ENCODE measurements at places on chromosomes 1 and 21.

DNA sequence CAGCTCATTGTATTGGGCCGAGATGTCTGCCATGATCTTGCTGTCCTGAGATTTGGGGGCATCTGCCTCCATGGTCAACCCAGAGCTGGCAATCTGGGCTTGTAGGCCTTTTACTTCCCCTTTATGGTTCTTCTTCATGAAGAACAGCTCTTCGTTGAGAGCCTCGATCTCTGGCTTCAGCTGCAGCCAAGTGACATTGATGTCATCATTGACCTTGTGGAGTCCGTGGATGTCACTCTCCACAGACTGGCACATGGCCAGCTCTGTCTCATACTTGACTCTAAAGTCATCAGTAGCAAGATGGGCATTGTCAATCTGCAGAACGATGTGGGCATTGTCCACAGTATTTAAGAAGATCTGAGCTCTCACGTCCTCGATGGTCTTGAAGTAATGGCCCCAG lies 29.2 kb downstream of the RAP1A start:
- no peak for DNase-seq

- DNase-seq: no peak
Measured at GRCh38 chr1:107669996-107670395, 295.0 kb downstream of the VAV3 start.

GRCh38 chr1:200040481-200041138 lies 13.1 kb downstream of the NR5A2 start:
- DNase-seq: no peak

- DNase-seq: no peak
Measured at GRCh38 chr1:62093261-62093660, 101.4 kb upstream of the L1TD1 start.

DNA sequence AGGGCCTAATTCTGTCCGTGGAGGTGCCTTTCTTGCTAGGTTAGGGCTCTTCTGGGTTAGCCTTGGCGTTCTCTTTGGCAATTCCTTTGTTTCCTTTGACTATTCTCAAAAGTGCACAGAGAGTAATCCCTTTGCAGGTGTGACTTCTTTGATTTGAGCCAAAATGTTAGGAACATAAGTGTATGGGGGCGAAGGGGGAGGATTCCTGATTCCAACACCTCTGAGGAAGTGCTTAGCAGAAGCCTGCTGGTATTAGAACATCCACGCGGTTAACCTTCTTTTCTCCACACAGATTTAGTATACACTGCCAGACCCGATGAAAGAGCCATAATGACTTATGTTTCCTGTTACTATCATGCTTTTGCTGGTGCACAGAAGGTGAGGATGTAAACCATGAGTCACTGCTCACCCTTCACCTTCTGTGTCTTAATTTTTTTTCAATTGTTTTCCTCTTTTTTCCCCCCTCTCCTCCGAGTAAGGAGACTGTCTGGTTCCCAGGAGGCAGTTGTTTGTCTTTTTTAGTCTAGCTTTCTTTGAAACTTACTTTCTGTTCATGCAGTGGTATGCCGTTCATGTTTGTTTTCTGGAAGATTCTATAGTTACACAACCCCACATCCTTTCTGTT lies 48.0 kb downstream of the ACTN2 start:
- no peak for DNase-seq

- DNase-seq: no peak
Measured at GRCh38 chr1:164765992-164766720, 207.2 kb downstream of the PBX1 start.

GRCh38 chr1:47409311-47410067 lies 6.6 kb upstream of the FOXE3 start:
- DNase-seq: no peak

GRCh38 chr21:35057428-35057827 lies 8.3 kb upstream of the RUNX1 start:
- DNase-seq: no peak

- DNase-seq: no peak
Measured at GRCh38 chr1:179288977-179289376, 4.6 kb upstream of the SOAT1 start.

DNA sequence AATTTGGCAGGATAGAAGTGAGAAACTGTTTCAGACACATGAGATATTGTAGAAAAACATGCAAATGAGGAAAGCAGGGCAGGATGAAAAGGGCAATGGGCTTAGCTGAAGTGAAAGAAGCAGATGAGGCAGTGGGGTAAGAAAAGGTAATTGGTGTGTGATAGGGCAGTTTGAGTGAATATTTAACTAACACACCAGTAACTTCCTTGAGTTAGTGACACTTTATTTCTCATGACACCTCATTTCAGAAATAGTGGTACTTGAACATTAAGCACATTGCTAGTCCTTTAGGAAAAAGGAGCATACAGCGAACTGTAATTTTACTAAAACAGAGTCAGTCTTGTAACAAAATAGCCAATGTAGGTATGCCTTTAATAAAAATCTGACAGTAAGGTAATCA lies 415.0 kb downstream of the DPYD start:
- no peak for DNase-seq

DNA sequence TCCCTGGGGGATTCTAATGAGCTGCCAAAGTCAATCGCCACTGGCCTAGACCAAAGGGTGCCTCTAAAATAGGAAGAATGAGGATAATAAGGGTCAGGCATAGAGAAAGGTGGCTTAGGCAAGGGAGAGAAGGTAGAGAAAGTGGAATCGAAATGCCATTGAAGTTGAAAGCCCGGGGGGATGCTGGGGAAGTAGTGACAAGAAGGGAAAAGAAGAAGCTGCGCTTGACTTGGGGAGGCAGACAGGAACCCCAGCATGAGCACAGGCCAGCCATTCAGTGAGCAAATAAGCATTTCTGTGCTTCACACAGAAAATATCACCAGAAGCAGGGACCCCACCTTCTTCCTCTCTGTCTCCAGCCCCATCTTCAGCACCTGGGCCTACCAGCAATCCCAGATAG lies 1.5 kb downstream of the CD2 start:
- DNase-seq: no peak

- no peak for DNase-seq
Measured at GRCh38 chr1:11537854-11538591, 59.1 kb downstream of the DISP3 start.

DNA sequence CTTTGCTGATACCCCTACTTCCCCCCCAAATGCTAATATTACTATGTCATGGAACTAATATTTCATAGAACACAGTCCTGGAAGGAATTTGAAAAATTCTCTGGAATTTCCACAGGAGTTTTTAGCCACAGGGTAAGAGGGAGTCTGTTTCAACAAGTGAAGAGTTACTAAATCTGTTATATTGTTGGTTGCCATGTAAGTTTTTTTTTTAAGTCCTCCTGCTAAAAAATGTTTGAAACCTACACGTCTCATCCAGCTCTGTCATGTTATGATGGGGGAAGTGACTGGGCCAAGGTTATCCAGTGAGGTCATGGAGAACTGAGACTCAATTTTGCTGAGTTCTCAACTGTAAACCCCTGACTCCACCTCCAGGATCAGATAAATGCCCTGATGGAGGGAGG lies 60.8 kb upstream of the USP24 start:
- DNase-seq: no peak

GRCh38 chr1:22876359-22877111 lies 96.1 kb downstream of the LACTBL1 start:
- no peak for DNase-seq

DNA sequence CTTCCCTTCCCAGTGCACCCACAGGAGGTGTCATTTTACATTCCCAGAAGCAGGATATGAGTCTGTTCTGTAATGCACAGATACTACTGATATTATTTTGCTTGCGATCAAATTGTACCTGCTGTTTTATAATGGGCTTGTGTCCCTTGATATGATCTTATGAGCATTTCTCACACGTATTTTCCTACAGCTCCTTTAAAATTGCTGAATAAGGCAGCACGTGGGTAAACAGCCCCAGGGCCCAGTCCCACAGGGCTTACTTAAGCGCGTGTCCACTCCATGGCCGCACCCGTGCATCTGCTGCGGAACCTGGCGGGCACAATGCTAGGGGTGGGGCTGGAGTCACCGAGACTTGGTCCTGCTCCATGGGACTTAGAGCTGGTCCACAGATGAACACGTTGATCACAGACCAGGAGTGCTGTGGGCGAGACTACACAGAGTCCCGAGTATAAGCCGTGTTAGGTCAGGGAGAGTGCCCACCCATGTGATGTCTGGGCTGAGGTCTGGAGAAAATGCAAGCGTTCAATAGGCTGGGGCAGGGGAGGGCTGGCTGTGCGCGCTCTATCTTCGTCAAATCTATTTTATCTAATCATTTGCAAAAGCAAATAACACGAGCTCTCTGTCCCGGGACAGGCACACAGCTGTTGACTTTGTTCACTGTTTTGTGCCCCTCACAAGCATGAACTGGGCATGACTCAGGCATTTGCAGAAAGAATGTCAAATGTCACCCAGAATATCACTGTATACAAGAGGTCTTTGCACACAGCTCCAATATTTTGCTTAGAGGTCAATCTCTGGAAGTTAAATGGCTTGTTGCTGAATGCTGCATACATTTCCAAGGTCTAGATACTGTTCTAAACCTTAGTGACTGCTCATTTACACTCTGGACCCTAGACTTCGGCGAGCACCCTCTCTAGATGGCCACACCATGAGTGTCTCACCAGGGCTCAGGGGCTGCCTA lies 119.3 kb downstream of the CRYAA start:
- DNase-seq: no peak

GRCh38 chr1:28902738-28903137 lies 11.6 kb upstream of the EPB41 start:
- no peak for DNase-seq

GRCh38 chr1:184417916-184418315 lies 31.1 kb downstream of the C1orf21 start:
- no peak for DNase-seq

- DNase-seq: no peak
Measured at GRCh38 chr1:53899206-53899628, 5.2 kb downstream of the DIO1 start.

DNA sequence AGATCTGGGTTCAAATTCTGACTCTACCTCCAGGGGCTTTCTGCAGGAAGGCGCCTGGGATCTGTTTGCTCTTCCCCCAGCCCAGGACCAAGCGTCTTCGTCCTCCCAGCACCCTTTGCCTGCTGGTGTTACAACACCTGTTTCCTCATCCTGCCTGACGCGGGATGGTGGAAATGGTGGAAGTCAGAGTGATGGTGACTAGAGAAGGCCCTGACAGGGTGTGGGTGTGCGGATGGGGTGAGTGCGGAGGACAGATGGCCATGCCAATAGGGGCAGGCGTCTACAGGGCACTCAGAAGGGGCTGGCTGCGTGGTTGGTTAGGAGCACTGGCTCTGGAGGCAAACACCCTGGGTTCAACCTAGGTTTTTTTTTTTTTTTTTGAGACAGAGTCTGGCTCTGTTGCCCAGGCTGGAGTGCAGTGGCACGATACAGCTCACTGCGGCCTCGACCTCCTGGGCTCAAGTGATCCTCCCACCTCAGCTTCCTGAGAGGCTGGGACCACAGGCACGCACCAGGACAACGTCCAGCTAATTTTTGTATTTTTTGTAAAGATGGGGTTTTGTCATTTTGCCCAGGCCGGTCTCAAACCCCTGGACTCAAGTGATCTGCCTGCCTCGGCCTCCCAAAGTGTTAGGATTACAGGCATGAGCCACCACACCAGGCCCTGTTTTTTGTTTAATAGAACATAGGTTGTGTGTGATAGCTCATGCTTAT lies 1.5 kb downstream of the THEMIS2 start:
- DNase-seq: peak; percentile 69

- no peak for DNase-seq
Measured at GRCh38 chr1:181111559-181111958, 23.1 kb downstream of the IER5 start.

DNA sequence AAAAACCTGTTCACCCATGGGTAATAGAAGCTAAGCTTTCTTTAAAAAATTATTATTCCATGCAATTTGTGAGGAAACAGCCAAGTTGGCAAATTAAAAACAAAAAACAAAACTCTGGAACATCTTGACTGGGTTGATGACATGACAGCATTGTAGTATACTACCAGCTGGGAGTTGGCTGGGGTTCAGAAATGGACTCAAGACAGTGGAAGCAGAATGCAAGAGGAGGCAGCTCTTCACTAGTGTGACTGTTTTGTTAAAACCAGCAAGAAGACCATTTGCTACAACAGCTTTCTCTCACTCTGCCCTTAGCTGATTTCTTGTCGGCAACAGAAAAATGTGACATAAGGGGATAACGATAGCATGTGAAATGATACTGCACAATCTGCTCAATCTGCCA lies 1298.9 kb upstream of the ADGRL4 start:
- no peak for DNase-seq

GRCh38 chr1:19044975-19045831 lies 88.7 kb upstream of the IFFO2 start:
- DNase-seq: peak; percentile 13

DNA sequence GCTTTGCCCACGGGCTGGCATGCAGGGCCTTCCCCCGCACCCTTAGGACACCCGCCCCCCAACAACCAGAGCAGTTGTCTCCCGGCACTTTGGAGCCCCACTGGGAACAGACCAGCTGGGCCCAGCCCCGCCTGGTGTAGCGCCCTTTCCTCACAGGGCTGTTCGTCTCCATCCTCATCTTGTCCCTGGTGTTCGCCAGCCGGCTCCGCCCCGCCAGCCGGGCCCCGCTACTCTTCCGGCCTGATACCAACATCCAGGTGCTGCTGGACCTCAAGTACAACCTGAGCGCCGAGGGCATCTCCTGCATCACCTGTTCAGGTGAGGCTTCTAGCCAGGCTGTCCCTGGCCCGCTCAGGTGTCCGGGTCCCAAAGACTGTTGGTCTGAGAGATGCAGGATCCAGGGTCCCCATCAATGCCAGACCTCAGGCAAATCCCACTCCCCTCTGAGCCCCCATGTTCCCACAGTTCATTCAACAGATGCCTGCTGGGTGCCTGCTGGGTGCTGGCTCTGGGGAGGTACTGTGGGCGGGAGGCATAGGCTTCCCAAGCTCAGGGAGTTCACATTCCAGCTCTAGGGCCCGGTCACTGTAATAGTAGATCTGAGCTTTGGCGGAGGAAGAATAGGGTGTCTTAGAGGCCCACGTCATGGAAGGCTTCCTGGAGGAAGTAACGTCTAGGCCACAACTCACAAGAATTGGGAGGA lies 41.7 kb downstream of the DISP3 start:
- no peak for DNase-seq

DNA sequence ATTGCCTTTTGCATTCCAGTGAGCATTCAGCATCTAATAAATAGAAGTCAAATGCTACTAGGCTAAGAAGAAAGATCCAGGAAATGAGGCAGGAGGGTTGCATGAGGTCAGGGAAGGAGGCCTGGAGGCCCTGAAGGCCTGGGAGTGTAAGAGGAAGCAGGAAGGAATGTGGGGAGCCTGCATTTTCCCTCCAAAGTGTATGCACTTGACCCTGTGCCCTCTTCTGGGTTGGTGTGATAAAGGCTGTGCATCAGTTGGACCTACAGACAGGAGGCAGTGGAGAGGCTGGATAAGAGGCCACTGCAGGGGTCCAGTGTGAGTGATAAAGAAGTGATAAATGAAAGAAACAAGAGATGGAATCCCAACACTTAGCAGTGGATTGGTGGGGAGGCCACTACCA lies 20.4 kb downstream of the KIAA1614 start:
- DNase-seq: no peak

- no peak for DNase-seq
Measured at GRCh38 chr1:67144696-67145095, 9.9 kb upstream of the C1orf141 start.
